ENCODE measurements at places on chromosomes 1 and 21. TPM values are rescaled to one million over a fixed set of nuclear protein-coding genes. Genes with fewer than 3 reads are reported as not detected.
A peak's percentile ranks its signal among the peaks of the same experiment; 100 is the strongest.

- no peak overlapping the region for H3K27ac ChIP-seq
- no peak overlapping the region for H3K4me3 ChIP-seq
- no peaks in the 10 kb centered on the region for H3K36me3 ChIP-seq
- H3K4me1 ChIP-seq = no peaks in the 10 kb centered on the region
- no peak for DNase-seq
Observed at GRCh38 chr1:218048828-218049420, 236.2 kb upstream of the RRP15 start.

- H3K4me1 ChIP-seq = peaks cover 38% of the 10 kb centered on the region
- peaks cover 12% of the 10 kb centered on the region for H3K36me3 ChIP-seq
- H3K27ac ChIP-seq = peak overlapping the region; percentile 71
- no peak overlapping the region for H3K4me3 ChIP-seq
- DNase-seq = peak; percentile 70
- no peaks in the 10 kb centered on the region for H3K27me3 ChIP-seq
Observed at GRCh38 chr1:8374812-8375211, 56.9 kb downstream of the SLC45A1 start.

DNA sequence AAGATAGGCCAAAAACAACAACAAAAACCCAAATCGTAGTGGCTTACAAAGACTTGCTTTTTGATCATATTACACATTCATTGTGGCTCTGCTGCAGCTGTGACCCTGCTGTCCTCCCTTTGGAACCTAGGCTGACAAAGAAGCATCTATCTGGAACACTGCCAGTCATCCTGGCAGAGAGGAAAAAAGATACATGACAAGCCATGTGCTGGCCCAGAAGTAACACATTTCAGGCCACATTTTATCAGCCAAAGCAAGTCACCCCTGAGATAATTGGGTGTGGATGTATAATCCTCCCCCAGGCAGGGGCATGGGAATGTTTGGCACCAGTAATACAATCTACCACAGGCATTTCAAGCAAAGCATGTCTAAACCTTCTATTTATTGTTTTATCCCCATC, 37.2 kb upstream of the AGO1 start:
- no peaks in the 10 kb centered on the region for H3K27me3 ChIP-seq
- no peak overlapping the region for H3K4me3 ChIP-seq
- no peaks in the 10 kb centered on the region for H3K4me1 ChIP-seq
- no peak overlapping the region for H3K27ac ChIP-seq
- H3K36me3 ChIP-seq = peaks cover 23% of the 10 kb centered on the region

MAP10 gene
- 2.7 TPM for total RNA-seq

GRCh38 chr1:203056516-203056915, 29.3 kb downstream of the MYOG start:
- DNase-seq = no peak
- H3K4me3 ChIP-seq = no peak overlapping the region

PARP1 gene
- total RNA-seq = 215 TPM

DNA sequence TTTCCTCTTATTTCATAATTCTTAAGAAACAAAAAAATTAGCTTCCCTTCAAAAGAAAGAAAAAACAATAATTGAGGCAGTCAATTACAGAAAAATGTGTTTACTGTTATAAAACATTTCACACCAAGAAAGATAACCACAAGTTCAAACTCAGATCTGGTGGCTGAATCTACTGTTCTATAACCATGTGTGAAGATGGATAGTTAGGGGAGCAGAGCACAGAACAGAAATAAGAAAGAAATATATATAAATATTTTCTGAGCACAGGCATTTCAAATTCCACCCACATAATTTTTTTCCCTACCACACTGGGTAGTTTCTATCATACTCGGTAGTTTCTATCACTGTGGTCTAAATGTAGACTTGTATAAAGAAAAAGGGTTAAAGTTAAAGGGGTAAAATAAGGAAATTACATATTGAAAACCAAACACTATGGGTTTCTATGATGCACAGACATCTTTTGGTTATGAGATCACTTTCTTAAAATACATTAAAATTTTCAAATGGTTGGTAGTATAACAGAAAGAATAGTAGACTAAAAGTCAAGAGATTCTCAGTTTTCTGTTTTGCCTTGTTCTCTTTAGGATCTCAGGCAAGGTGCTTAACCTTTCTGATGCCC, 10.8 kb downstream of the LYST start:
- peak overlapping the region; percentile 56 for H3K27ac ChIP-seq
- H3K27me3 ChIP-seq = no peaks in the 10 kb centered on the region
- H3K4me3 ChIP-seq = no peak overlapping the region

GRCh38 chr1:173301507-173301906, 94.4 kb upstream of the TNFSF4 start:
- H3K27ac ChIP-seq = no peak overlapping the region
- H3K27me3 ChIP-seq = peaks cover 15% of the 10 kb centered on the region
- DNase-seq = no peak
- no peaks in the 10 kb centered on the region for H3K36me3 ChIP-seq

ADAM30 gene
- total RNA-seq = not detected

DNA sequence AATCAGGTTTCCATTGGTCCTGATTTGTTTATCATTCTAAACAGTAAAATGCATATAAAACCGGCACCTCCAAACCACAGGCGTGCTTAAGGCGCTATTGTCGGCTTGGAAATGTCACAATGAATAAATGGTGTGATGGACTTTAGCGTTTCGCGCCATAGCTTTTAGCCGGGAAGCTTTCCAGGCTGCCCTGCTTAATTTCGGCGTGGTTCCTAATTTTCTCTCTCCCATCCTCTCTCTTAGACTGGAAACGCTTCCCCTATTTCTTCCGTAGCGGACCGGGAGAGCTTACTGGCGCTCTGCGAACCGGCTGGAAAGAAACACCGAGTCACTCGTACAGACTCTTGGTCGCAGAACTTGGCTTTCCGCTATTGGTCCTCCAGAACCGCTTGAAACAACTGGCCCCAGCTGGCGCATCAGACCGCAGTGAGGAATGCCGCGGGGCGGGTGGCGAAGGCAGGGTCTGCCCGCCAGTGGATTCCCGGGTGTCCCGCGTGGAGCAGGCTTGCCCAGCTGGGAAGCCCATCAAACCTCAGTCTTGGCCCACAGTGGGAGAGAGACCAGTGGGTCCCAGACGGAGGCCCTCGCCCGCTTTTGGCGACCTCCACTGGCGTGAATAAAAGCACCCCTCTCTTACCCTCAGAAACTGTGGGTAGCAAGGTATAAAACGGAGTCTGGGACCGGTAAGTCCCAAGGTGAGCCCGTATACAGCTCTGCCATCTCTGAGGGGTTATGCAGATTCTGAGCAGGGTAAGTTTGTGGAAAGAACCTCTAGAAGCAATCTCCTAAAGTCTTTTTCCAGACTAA, 4.0 kb upstream of the LHX8 start:
- H3K36me3 ChIP-seq = peaks cover 2% of the 10 kb centered on the region
- H3K4me1 ChIP-seq = peaks cover 7% of the 10 kb centered on the region
- H3K27me3 ChIP-seq = peaks cover 89% of the 10 kb centered on the region
- no peak for DNase-seq
- no peak overlapping the region for H3K27ac ChIP-seq
- H3K4me3 ChIP-seq = no peak overlapping the region

AADACL3 gene
- total RNA-seq = not detected

- H3K27ac ChIP-seq = peak overlapping the region; percentile 57
- no peaks in the 10 kb centered on the region for H3K36me3 ChIP-seq
- DNase-seq = no peak
Observed at GRCh38 chr1:61270761-61271411, 188.5 kb downstream of the NFIA start.

DNA sequence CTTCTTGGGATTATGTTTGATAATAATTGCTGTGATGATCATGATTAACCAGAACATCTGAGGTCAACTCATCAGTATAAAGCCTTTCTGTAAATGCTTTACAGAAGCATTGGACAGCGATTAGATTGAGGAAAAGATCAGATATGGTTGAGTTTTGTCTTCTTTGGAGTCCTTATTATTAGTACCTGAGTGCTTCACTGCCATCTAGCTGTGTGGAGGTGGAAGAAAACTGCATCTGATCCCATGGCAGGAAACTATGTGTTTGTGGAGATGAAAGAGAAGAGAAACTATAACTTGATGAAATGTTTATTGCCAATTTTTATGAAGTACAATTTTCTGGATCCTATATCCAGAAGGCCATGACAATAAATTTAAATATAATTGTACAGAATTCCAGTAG, 11.4 kb downstream of the FLG2 start:
- no peak for DNase-seq
- no peaks in the 10 kb centered on the region for H3K36me3 ChIP-seq
- peaks cover 26% of the 10 kb centered on the region for H3K27me3 ChIP-seq
- H3K27ac ChIP-seq = no peak overlapping the region
- H3K4me3 ChIP-seq = no peak overlapping the region

C1orf116 gene
- not detected for total RNA-seq

FCRL1 gene
- not detected for total RNA-seq

GRCh38 chr1:195576641-195577040, 1031.6 kb downstream of the KCNT2 start:
- no peaks in the 10 kb centered on the region for H3K27me3 ChIP-seq
- H3K4me1 ChIP-seq = no peaks in the 10 kb centered on the region
- no peaks in the 10 kb centered on the region for H3K36me3 ChIP-seq
- no peak for DNase-seq

DNA sequence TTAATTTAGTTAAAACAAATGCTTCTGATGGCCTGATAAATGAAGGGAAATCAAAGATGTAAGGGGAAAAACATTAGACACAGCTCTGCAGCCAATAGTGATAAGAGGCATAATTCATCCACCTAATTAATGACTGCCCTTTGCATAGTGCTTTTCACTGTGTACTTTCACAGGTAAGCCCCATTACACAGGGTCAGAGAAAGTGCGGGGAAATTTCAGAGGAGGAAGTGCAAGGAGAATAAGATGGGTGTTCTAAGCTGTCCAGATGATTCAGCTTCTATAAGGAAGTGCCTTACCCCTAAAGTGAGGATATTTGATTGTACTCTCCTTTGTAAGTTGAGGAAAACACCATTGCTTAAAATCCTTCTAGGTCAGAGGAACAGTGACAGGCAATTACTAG, 88.0 kb downstream of the NR5A2 start:
- H3K36me3 ChIP-seq = no peaks in the 10 kb centered on the region
- H3K4me3 ChIP-seq = no peak overlapping the region
- peaks cover 21% of the 10 kb centered on the region for H3K27me3 ChIP-seq

DNA sequence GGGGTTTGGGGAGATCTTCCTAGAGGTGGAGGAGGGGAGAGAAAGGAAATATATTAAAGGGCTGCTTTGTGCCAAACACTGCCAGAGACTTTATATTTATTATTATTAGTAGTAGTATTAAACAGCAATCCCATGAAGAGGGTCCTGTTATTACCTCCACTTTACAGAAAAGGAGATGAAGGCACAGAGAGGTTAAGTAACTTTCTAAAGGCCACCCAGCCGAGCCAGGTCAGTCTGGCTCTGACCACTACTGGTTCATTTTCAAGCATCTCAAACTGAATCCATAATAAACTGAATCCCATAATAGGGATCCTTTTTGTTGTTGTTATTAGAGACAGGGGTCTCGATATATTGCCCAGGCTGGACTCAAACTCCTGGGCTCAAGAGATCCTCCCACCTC, 12.6 kb downstream of the NCMAP start:
- H3K27ac ChIP-seq = no peak overlapping the region
- H3K4me1 ChIP-seq = peaks cover 7% of the 10 kb centered on the region
- peaks cover 17% of the 10 kb centered on the region for H3K27me3 ChIP-seq
- H3K4me3 ChIP-seq = no peak overlapping the region
- no peaks in the 10 kb centered on the region for H3K36me3 ChIP-seq

ATP5PF gene
- total RNA-seq = 174 TPM

GRHL3 gene
- total RNA-seq = not detected

TMEM54 gene
- total RNA-seq = 1.4 TPM

DNA sequence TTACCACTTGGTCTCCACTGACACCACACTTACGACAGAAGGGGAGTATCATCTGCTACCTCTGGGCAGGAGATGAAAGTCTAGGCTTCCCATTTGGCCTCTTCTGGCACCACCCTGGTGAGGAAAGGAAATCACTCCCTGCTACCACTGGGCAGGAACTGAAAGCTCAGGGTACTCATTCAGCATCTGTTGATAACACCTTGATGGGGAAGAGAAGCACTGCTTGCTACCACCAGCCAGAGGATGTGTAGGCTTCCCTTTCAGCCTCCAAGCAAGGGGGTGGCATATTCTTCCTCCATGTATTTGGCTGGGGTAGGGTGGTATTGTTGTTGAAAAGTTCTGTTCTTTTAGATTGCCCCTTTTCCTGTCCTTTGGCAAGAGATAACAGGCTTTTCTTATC, 115.0 kb downstream of the ACBD6 start:
- H3K27ac ChIP-seq = peak overlapping the region; percentile 62
- peaks cover 16% of the 10 kb centered on the region for H3K4me1 ChIP-seq
- H3K27me3 ChIP-seq = no peaks in the 10 kb centered on the region
- DNase-seq = no peak
- H3K4me3 ChIP-seq = no peak overlapping the region

- H3K27me3 ChIP-seq = no peaks in the 10 kb centered on the region
- DNase-seq = no peak
- peaks cover 57% of the 10 kb centered on the region for H3K4me1 ChIP-seq
- H3K36me3 ChIP-seq = peaks cover 81% of the 10 kb centered on the region
- peak overlapping the region; percentile 85 for H3K27ac ChIP-seq
Observed at GRCh38 chr1:37575692-37576091, 19.0 kb downstream of the DNALI1 start.

GRCh38 chr1:14094611-14095400, 394.8 kb downstream of the PRDM2 start:
- no peak overlapping the region for H3K27ac ChIP-seq
- H3K27me3 ChIP-seq = no peaks in the 10 kb centered on the region
- no peak overlapping the region for H3K4me3 ChIP-seq
- no peaks in the 10 kb centered on the region for H3K4me1 ChIP-seq
- DNase-seq = no peak
- H3K36me3 ChIP-seq = no peaks in the 10 kb centered on the region

GRCh38 chr1:205013683-205014367, 29.2 kb upstream of the CNTN2 start:
- DNase-seq = no peak
- peaks cover 4% of the 10 kb centered on the region for H3K27me3 ChIP-seq
- H3K4me3 ChIP-seq = no peak overlapping the region
- no peaks in the 10 kb centered on the region for H3K4me1 ChIP-seq
- H3K36me3 ChIP-seq = no peaks in the 10 kb centered on the region

GRCh38 chr21:15144026-15144425, 79.2 kb upstream of the NRIP1 start:
- H3K27ac ChIP-seq = no peak overlapping the region
- H3K4me1 ChIP-seq = no peaks in the 10 kb centered on the region
- peaks cover 1% of the 10 kb centered on the region for H3K27me3 ChIP-seq
- no peak overlapping the region for H3K4me3 ChIP-seq

SPSB1 gene
- 6.2 TPM for total RNA-seq

- no peaks in the 10 kb centered on the region for H3K4me1 ChIP-seq
- H3K36me3 ChIP-seq = no peaks in the 10 kb centered on the region
- H3K27me3 ChIP-seq = no peaks in the 10 kb centered on the region
- no peak overlapping the region for H3K4me3 ChIP-seq
- DNase-seq = no peak
Observed at GRCh38 chr1:76674689-76675210, 192.5 kb upstream of the ST6GALNAC5 start.

Data from activated CD4-positive, alpha-beta T cell treated with anti-CD3 and anti-CD28 coated beads, Interleukin-2, amount 10 ng/mL, durations not matched to agents 24 days and 14 days (primary cell).